ENCODE measurements at places on chromosomes 11 and 22.
A peak's percentile ranks its signal among the peaks of the same experiment; 100 is the strongest.

- no peak for DNase-seq
Observed at GRCh38 chr11:103338621-103339484, 229.6 kb downstream of the DYNC2H1 start.

GRCh38 chr11:45843158-45843924 lies 3.9 kb upstream of the CRY2 start:
- peak; percentile 85 for DNase-seq

DNA sequence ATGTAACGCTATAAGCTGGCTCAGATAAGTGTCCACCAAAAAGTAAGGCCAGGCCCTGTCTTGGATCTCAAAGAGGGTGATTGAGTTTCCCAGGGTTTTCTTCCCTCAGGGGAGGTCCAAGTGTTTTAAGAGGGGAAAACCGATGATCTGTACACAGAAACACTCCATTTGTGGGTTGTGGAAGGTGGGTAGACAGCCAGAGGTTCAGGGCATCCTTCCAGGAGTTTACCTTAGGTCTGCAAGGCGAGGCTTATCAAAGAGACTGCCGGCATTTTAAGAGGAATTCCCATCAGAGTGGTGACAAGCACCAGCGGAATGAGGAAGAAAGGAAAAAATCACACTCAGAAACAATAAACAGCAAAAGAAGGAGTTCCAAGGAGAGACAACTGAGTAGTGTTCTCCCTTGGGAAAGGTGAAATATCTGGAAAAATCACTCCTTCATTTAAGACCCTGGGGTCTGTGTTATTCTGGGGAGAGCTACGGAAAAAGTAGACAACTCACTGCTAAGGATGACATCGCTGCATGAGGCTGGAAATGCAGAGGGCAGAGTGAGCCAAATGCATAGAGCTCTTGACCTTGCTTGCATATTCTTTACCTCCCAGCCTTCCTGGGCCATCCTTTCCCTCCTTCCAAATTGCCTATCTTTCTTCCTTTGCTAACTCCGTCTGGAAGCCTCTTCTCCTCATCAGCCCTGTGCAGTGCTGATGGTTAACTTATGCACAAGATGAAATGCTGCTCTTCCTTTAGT lies 22.1 kb upstream of the MMP7 start:
- DNase-seq, result no peak

GRCh38 chr11:30128269-30128932 lies 102.4 kb upstream of the FSHB start:
- DNase-seq, result no peak

GRCh38 chr22:38167988-38168407 lies 13.6 kb downstream of the PLA2G6 start:
- no peak for DNase-seq

- no peak for DNase-seq
Observed at GRCh38 chr11:128688031-128688713, 5.7 kb upstream of the FLI1 start.

DNA sequence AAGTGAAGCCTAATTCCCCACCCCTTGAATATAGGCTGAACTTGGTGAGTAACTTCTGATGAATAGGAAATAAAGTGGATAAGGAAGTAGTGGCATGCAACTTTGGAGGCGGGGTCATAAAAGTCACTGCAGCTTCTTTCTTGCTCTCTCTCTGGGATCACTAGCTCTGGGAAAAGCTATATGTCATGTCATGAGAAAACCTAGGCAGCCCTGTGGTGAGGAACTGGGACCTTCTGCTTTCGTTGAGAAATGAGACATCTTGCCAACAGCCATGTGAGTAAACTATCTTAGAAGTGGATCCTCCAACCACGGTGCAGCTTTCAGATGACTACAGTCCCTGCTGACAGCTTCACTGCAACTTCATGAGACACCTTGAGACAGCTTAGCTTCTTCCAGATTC lies 15.7 kb downstream of the ZNF214 start:
- DNase-seq, result no peak

DNA sequence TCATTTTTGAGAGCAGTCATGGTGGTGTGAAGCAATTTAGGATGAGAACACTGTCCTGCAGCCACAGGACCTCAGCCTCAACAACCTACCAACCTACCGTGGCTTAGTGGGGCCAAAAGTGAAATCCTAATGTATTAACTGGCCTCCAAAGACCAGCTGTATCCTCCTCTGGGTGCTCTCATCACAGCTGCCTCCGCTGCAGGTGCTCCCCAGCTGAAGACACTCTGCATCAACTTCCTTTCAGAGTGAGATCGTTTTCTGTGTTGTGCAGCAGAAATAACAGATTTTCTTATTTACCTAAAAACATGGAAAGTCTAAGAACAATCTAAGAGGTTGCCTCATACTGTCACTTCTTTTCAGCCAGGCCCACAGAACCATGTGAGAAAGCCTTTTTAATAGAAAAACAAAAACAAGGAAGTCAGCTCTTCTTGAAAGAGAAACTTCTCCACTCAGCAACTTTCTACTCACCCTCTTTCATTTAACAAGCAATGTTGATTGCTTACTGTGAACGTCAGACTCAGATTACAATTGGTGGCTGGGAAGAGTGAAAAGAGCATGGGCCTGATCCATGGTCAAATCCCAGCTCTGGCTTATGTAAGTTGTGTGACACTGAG lies 136.1 kb downstream of the TENM4 start:
- no peak for DNase-seq

DNA sequence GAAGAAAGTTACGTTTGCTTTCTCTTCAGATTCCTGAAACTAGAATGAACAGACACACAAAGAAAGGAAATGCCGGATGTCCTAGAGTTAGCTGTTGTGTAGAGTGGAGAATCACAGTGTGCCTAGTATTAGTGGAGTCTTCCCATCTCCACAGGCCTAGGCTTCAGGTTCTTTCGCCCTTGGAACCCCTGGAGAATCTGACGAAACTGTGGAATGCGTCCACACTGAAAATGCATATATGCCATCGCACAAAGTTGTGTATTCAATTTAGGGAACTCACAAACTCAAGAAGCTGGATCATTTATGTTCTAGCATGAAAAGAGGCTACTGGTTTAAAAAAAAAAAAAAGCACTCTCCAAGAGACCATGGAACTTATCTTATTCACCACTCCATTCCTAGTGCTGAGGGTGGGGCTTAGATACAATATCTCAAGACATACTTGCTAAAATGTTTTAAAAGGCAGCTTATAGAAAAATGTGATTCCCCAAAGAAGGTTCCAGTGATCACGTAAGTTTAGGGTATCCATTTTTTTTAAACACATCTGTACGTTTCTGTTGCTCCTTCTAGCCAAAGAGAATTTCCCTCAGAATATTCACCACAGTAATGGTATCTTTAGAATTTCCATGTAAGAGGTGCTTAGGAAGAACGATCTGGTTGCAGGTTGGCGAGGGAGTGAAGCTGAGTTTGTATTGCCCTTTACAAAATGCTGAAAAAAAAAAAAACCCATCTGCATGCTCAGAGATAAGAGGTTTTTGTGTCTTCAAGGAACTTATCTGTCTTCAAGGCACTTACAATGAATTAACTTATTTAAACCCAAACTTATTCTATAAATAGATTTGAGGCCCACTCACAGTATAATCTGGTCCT lies 20.0 kb downstream of the MAML2 start:
- DNase-seq, result no peak

DNA sequence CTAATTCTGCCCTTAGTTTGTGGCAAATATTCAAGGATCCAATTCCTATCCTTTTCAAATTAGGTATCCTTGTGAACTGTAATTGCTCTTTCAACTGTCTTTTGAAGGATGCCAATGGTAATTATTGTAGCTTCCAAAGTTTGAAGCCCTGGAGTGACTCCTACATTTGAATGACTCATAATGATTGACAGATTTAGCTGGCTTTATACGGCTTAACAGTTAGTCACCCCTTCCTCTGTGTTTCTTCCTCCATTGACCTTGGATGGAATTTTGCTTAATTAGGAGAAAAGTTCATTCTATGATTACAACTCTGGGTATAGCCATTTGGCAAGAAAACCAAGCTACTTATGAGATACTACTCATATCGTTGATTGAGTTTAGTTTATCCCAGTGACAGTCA lies 639.3 kb upstream of the KIRREL3 start:
- no peak for DNase-seq

DNA sequence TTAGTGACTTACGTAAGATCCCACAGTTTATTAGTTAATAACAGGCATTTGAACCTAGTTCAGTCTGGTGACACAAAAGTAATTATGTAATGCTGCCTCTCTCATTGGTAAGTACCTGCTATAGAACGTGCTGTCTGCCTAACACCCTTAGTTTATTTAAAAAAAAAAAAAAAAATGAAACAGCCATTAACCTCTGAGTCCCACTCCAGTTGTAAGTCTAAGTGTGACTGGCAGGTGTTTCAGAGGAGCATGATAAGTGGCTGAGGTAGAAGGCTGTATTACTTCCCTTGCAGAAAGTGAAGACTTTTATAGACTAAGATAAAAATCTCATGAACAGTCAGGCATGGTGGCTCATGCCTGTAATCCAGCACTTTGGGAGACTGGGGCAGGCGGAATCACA lies 140.5 kb downstream of the TRIM44 start:
- DNase-seq, result no peak

GRCh38 chr11:8649361-8649760 lies 33.1 kb downstream of the TRIM66 start:
- no peak for DNase-seq

GRCh38 chr11:113016905-113017304 lies 55.7 kb downstream of the NCAM1 start:
- no peak for DNase-seq

DNA sequence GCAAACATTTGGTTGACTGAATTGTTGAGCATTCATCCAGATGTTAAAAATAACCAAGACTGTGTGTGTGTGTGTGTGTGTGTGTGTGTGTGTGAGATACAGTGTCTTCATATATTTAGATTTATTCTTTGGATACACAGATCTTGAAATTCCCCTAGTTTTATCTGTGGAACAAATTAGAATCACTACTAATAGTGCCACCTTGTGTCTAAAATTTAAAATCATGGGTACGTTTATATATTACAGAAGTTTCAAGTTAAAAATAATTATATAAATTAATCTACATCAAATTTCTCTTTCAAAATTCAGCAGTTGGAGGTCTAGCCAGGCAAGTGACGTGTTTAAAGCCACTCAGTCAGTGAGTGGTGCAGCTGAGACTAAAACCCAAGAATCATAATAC lies 1566.2 kb upstream of the TENM4 start:
- DNase-seq, result no peak

DNA sequence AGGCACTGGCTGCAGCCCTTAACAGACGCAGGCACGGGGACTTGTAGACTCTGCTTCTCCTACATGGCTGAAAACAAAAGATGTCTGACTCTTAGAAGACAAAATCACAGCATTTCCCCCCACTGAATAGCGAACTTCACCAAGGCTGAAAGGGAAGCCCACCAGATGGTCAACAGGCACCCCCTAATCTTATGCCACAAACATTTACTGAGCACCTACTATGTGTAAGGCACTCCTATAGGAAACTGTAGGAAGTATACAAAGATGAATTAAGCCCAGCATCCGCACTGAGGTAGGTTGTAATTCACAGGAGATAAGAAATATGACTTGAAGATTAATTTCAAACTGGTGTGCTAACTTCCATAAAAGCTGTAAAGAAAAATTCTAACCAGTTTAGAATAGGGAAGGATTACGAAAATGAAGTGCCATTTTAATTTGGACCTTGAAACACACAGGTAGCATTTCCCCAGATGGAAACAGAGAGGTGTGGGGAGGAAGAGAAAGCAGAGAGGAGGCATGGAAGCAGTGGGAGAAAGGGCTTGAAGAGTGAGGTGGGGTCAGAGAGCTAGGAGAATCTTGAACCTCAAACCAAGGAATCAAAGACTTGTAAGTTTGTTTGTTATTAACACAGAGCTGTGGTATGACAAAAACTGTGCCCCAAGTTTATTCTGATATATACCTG lies 38.1 kb downstream of the NUMA1 start:
- DNase-seq, result no peak

GRCh38 chr11:66017321-66017720 lies 5.5 kb downstream of the CST6 start:
- no peak for DNase-seq

GRCh38 chr11:100978442-100978841 lies 151.2 kb downstream of the PGR start:
- DNase-seq, result no peak

- DNase-seq, result no peak
Observed at GRCh38 chr22:33539902-33540751, 380.1 kb downstream of the LARGE1 start.

DNA sequence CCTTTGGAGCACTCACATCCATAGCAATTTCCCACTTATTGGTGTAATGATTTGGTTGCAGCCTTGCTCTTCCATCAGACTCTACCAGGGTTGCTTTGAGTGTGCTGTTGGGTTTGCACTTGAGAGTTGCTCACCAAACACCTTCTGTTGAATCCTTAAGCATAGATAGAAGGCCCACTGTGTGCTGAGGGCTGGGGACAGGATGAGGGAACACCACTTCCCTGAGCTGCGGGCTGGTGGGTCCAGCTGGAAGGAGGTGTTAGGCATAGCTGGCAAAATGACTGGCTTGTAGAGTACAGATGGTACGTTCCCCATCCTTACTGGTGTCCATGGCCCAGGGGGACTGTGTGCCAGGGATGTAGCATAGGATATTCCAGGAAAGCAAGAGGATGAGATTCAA lies 3.9 kb downstream of the PRDM11 start:
- DNase-seq, result no peak
